Endothelial cell of umbilical vein (primary cell): ENCODE measurements at places on chromosomes 6 and 20. TPM values are rescaled to one million over a fixed set of nuclear protein-coding genes. Genes with fewer than 3 reads are reported as not detected.

DNA sequence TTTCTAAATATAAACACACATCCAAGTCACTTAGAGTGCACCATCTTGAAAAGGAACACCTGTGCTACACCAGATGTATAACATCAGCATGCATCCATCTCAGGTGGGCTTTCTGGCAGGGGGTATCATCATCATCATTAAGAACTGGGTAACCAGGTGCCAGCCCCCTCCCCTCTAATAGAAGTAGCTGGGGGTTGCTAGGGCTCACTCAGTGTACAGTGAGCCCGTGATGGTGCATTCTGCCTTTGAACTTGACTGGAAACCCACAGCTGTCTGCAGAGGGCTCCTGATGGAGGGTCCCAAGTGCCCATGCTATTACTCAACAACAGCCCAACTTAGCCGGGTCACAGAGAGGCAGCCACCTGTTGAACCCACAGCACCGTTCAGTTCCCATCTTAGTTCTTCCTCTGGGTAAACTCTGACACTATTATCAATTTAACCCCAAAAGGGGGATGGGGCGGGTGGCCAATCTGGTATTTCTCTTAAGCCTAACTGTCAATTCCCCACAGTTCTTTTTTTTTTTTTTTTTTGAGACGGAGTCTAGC, 32.7 kb upstream of the CCND3 start:
- DNase-seq: no peak

DNA sequence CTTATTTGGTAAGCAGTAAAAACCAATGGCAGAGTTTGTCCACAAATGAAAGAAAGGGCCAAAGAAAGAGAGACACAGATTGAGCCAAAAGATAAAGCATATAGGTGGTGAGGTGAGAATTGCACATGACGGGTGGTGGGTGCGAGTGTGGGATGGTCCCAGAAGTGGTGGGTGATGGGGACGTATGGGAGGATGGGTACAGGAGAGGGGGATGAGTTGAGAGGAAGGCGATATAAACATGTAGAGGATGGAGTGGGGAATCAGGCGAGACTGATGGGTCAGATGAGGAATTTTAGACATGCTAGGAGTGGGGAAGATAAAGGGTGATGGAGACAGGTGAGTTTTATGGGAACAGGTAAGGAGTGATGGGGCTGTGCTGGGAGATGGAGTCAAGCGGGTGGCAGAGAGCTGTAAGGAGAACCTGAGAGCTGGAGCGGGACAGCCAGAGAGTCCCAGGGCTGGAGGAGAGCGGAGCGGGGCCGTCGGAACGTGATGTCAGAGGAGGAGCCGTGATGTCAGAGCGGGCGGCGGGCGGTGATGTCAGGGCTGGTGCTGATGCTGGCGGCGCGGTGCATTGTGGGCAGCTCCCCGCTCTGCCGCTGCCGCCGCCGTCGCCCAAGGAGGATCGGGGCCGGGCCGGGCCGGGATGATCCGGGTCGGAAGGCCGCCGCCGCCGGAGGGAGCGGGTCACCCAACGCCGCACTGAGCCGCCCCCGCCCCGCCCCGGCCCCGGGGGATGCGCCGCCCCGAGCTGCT, at the start of gene TTBK1:
Gene TTBK1 (plus strand): TSS at position 574 of the 756 bp plus-strand sequence. CDS start 3,180 bp downstream, outside the sequence.
- DNase-seq: no peak

- no peak for DNase-seq
Observed at GRCh38 chr20:3340443-3340842, 67.0 kb downstream of the DNAAF9 start.

DNA sequence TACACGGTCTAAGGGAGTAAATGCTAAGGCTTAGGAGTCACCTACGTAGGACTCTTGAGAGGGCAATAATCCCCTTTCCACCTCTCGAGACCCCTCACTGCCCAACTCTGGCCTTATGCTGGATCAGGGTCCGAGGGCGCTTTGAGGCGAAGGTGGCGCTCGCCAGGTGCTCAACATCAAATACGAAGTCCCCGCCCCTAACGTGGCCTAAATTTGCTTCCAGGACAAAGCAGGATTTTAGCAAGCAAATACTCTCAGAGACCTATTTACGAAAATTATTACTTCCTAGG, 406 bp upstream of the TRIM26 start:
- DNase-seq: no peak

DNA sequence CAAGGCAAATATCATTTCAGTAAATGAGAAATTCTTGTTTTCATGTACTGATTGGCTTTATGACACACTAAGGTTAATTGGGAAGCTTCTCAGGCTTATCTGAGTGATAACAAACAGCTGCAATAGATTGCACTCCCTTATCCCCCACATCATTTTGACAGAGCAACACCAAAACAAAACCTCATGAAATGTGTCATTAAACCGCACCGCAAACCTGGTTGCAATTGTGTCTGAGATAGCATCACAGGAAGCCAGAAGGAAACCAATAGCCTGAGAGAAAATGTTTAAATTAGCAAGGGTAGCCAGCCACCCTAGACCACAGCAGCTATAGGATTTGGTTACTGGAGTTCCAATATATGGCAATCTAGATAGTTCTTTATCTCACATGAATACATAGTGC, 31.6 kb upstream of the LAMA4 start:
- no peak for DNase-seq

GRCh38 chr6:31041372-31041974, 31.2 kb downstream of the MUC22 start:
- DNase-seq: no peak

DNA sequence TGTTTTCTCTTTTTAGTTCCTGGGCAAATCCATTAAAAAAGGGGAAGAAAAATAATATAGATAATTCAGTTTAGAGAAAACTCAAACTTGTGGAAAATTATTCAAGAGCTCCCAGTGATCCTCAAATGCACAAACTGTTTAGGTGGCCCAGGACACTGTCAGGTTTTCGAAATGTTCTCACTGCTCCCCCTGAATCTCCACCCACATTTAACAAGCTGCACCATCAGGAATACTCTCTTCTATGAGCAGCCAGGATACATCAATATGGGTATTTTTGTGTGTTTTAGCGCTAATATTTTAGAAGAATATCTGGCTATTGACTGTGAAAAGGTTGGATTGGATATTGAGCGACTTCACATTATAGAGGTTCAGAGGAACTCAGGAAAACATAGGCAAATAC, 43.9 kb downstream of the OR2B2 start:
- DNase-seq: no peak

Gene RIPOR2
- total RNA-seq: not detected in 2 replicates

DNA sequence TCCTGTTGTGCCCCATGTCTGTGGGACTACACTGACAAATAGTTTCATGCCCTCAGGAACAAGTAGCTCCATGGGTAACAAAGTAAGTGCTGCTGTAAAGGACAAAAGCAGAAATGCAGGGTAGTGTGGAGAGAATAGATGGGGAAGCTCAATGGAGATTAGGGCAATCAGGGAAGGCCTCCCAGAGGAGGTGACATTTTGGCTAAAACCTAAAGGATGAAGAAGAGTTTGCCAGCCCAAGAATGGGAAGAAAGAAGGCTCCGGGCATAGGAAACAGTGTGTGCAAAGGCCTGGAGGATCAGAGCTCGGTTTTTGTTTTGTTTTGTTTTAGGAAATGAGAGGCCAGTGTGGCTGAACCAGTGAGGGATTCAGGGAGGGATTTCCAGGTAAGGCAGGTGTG, 43.6 kb upstream of the FAM83D start:
- DNase-seq: no peak

GRCh38 chr6:42627674-42628073, 63.8 kb downstream of the UBR2 start:
- DNase-seq: no peak

DNA sequence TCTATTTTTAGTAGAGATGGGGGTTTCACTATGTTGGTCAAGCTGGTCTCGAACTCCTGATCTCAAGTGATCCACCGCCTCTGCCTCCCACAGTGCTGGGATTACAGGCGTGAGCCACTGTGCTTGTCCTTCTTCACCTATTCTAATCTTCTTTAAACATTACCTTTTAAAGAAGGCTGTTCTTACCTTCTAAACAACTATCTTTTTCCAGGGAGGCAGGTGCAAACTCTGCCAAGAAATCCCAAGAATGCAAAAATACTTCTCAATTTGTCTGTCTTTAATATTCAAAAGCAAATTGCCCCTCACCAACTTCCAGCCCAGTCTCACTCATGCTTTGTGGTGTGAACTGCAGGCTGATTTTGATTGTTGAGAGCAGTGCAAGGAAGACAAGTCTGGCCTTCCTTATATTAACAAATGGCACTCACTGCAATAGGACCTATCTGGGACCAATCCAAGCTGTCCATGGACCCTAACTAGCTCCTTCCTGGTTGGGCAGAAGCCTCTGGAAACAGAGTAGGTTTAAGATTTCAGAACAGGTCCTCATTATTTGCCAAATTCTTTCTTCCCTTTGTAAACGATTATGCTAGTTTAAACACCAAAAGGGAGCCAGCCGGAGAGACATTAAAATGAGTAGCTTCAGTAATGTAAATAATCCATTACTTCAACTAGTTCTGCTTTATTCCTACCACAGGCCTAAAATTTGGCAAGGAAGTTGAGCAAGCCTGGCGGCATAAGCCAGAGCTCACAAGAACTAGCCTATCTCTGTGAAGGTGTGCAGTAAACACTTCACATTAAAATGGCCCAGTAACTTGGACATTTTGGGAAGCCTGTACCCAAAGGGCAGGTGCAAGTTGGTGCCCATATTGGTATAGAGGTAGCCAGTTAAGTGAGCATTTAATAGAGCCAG, 1.6 kb downstream of the SCAND1 start:
- DNase-seq: peak; percentile 27

Gene VNN1
- not detected in 2 replicates for total RNA-seq

DNA sequence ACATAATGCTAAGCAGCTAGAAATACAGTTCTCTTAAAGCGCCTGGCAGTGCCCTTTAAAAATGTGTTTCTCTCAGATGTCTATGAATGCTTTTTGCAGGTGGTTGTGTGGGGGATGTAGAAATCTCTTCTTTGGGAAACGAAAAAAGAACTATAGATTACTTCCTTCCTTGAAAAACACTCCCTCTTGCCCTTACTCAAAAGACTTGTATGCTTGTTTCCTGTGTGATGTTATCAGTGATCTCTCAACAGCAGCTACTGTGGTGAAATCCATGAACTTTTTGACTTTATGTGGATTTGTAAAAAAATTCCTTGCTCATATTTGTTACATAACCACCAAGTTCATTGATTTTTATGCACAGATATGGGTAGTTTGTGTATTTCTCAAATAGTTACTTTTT, 916.5 kb downstream of the QKI start:
- peak; percentile 54 for DNase-seq

DNA sequence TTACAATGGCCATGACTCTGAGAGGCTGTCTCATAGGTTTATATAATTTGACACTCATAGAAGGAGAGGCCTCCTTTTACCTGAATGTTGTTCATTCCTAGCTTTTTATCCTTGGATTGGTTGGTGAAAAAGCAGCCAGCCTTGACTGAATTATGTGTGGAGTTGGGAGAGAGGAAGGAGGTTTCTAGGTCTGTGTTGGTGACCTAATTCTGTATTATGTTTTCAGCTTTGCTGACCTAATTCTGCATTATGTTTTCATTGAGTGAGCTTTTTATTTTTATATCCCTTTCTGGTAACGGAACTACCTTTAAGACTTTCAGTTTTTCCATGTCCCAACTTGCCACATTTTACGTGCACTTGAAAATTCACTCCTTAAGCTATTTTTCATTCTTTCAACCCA, 59.1 kb upstream of the RNF144B start:
- DNase-seq: peak; percentile 56

GRCh38 chr20:1842281-1842680, 52.9 kb upstream of the SIRPA start:
- DNase-seq: no peak

Gene TXLNB
- total RNA-seq: 0.18 and 0.28 TPM in 2 replicates

GRCh38 chr20:21166801-21167200, 40.9 kb downstream of the KIZ start:
- no peak for DNase-seq

DNA sequence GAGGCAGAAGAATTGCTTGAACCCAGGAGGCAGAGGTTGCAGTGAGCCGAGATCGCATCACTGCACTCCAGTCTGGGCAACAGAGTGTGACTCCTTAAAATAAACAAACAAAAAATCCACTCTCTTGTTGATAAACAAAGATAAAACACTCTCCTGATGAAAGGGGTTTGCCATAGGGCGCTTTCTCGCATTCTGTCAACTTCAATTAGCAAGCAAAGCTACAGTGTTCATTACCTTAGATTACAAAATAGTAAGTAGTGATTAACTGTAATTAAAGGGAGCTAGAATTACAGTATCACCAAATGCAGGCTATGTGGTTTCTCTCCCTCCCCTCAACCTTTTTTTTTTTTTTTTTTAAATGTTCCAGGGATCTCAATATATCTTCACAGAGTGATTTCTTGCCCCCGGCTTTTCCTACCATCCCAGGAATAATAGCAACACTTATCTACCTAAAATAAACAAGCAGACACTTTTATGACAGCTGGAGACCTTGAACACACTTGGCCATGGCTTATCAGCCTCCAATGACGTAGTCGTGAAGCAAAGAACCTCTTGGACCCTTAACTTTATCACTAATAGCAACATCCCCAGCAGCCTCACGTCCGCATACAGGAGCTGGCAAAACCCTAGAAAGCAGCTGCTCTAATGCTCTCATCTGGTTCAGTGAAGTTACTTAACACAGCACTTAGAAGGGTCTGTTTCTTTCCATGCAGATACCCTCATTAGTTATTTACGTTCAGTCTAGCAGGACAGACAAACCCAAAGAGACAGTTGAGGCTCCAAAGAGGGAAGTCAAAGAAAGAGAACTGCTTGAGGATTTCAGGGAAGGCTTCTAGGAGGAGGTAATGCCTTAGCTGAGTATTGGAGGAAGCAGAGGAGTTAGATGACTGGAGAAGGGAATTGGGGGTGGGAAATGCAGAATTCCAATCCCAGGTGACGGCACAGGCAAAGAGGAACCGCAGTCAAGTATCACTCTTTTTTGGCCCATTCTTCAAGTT, 37.9 kb upstream of the NEDD9 start:
- DNase-seq: peak; percentile 11

Gene RBM12
- total RNA-seq: 98.0 and 105 TPM in 2 replicates

DNA sequence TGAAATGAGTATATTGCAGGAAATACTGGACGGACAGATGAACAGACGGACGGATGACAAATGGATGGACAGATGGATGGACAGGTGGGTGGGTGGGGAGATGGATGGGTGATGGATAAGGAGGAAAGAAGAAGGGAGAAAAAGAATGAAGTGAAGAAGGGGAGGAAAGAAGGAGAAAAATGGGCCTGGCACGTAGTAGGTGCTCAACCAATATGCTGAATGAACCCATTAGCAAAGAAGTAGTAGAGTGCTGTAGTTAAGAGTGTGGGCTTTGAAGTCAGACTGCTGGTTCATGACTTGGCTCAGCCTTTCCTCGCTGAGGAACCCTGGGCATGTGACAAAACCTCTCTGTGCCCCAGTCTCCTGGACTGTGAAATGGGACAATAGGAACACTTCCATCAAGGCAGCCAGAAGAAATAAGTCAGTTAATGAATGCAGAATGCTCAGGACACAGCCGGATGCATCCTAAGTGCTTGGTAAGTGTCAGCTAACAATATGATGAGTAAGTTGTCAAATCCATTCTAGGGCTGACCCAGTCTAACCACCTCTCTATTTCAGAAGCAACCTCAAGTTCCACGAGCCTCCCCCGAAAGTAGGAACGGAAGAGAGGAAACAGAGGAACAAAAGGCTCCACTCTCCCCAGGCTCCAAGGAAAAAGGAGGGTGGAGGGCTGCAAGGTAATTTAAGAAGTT, 37.9 kb downstream of the PREX1 start:
- DNase-seq: no peak
